ENCODE measurements at places on chromosomes 3 and 15. TPM values are rescaled to one million over a fixed set of nuclear protein-coding genes. Genes with fewer than 3 reads are reported as not detected.

Gene GCNT3
- total RNA-seq = not detected

- DNase-seq = no peak
Measured at GRCh38 chr3:190279690-190280089, 42.6 kb downstream of the CLDN1 start.

GRCh38 chr3:23611737-23612295 is 193.9 kb upstream of the UBE2E1 start:
- DNase-seq = no peak

GRCh38 chr3:107753494-107753893 is 230.7 kb downstream of the BBX start:
- peak; percentile 33 for DNase-seq

Gene C3orf20
- total RNA-seq = not detected

- DNase-seq = no peak
Measured at GRCh38 chr3:171799501-171799900, 10.8 kb downstream of the PLD1 start.

- no peak for DNase-seq
Measured at GRCh38 chr3:123406598-123406997, 42.3 kb downstream of the ADCY5 start.

- no peak for DNase-seq
Measured at GRCh38 chr3:194623449-194624290, 9.5 kb downstream of the TMEM44 start.

- DNase-seq = no peak
Measured at GRCh38 chr3:177483182-177483967, 286.1 kb upstream of the TBL1XR1 start.

Gene ZNF35
- 10.8 TPM for total RNA-seq

Gene ABHD17C
- total RNA-seq = 6.8 TPM

- no peak for DNase-seq
Measured at GRCh38 chr3:51243924-51244323, 141.2 kb upstream of the MANF start.

DNA sequence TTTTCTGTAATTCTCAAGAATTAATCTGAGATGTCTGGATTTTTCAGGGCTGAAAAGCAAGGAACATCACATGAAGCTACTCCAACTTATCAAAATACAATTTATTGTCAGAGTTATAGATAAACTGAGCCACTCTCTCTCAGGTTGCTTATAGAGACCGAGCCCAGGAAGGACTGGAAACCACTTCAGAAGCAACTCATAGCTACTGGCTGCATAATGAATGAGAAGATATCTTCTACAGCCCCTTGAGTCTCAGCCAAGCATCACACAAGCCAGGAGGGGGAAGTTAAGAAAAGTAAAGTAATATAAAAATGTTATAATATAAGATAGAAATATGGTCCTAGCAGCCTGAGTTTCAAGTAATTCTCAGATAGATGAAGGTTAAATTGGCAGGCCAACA is 186.0 kb downstream of the TNIK start:
- DNase-seq = no peak

Gene ZMAT3
- total RNA-seq = 4.7 TPM

GRCh38 chr3:137987723-137988122 is 22.2 kb upstream of the CLDN18 start:
- DNase-seq = no peak

GRCh38 chr3:149442043-149442442 is 32.5 kb upstream of the TM4SF4 start:
- no peak for DNase-seq

Gene ACP3
- total RNA-seq = 21.8 TPM

DNA sequence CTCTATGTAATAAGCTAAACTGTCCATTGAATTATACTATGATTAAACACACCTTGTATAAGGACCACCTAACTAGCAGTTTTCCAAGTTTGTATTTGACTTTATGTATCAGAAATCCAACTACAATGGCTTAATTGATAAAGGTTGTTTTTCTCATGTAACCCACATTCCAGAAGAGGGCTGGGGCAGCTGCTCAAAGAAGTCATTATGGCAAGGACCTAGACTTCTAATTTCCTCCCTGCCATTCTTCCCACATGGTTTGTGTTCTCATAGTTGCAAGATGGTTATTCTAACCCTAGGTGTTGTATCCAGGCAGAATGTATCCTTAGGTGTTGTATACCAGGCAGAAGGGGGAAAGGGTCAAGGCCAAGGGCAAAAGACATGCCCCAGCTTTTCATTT is 35.7 kb downstream of the GPR176 start:
- DNase-seq = no peak

DNA sequence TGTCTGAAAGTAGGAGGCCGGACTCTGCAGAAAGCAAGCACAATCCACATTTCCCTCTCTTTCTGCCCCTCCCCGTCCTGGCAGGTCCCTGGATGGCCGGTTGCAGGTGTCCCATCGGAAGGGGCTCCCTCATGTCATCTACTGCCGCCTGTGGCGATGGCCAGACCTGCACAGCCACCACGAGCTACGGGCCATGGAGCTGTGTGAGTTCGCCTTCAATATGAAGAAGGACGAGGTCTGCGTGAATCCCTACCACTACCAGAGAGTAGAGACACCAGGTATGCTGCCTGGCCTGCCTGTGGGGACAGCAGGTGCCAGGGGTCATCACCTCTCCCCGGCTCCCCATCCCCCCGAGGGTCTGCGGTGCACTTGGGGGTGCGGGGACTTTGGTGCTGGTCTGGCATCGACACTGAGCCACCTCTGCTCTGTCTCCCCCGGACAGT is 89.6 kb downstream of the AAGAB start:
- no peak for DNase-seq

DNA sequence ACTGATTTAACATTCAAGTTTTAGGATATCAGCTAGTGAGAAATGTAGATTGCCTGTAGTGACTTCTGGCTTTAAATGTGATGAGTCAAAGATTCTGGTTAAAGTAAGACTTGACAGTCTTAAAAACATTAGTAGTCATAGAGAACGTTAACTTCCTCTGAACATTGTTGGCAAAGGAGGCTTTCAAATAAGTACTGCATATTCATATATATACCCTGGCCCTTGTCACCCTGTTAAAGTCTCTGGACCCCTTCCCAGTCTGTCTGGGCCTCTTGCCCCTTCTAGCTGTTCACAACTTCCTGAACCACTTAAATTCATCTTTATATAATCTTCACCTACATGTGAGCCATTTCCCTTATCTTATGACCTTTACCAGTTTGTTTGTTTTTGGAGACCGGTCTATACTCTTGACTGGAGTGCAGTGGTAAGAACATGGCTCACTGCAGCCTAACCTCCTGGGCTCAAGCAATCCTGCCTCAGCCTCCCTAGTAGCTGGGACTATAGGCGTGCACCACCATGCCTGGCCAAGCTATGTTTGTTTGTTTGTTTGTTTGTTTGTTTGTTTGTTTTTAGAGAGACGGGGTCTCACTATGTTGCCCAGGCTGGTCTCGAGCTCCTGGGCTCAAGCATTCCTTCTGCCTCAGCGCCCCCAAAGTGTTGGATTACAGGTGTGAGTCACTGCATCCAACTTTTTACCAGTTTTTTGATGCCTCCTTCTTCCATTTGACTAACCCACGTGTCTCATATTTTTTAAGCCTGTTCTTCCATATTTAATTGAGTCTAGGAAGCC is 64.4 kb upstream of the CRTC3 start:
- no peak for DNase-seq

Gene MYO1E
- total RNA-seq = 58.8 TPM

GRCh38 chr3:141462176-141462859 is 24.5 kb upstream of the RASA2 start:
- no peak for DNase-seq

DNA sequence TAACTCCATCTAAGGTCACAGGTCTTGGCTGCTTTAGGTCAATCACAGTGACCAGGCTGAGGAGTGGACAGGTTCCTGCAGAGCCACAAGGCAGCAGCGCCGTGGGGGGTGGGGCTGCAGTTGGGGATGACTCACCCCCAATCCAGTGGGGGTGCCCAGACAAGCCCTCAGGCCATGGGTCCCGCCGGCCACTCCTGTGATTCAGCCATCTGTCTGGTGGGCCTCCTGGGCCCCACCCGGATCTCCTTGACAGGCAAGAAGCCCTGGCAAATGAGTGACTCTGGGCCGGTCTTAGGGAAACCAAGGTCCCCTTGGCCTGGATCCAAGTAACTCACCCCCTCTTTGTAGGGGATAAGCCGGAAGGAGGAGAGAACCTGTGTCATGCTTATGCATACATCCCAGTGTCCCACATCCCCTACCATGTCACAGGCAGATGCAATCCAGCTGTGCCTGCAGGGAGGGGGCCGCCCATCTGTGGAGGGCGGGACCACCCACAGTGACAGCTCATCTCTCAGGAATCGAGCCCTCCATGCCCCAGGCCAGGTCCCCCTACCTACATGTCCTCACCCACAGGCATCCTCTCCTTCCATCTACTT is 495 bp upstream of the COL7A1 start:
- DNase-seq = peak; percentile 60

- no peak for DNase-seq
Measured at GRCh38 chr15:68379759-68380290, 52.1 kb downstream of the ITGA11 start.

- peak; percentile 50 for DNase-seq
Measured at GRCh38 chr15:70098461-70099166, 897 bp upstream of the TLE3 start.

DNA sequence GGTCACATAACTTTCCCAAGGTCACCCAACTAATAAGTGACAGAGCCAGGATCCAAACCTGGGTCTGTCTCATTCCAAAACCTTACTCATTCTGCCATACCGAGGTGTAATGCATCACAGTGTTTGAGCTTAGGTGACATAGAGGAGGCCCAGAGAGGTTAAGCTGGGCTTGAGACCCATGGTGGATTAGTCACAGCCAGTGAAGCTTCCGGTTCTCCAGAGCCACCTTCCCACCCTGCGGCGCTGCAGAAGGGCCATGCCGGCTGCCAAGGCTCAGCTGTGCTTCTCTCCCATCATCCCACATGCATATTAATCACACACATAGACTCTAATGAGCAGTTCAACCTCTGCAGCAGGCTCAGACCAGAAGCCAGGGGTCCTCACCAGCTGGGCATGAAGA is 42.2 kb downstream of the SPSB4 start:
- DNase-seq = no peak

- no peak for DNase-seq
Measured at GRCh38 chr15:87167055-87167454, 1087.4 kb downstream of the AGBL1 start.

Gene BCHE
- 28.8 TPM for total RNA-seq

Measured in skin of body (tissue), 3 donors.